Hematopoietic multipotent progenitor cell treated with erythropoietin and hydrocortisone succinate and interleukin-3 and kit ligand, for 17 days (in vitro differentiated cells): ENCODE measurements at places on chromosomes 7 and 10.

GRCh38 chr10:128275388-128276177 is 149.4 kb upstream of the MKI67 start:
- no peak for DNase-seq

DNA sequence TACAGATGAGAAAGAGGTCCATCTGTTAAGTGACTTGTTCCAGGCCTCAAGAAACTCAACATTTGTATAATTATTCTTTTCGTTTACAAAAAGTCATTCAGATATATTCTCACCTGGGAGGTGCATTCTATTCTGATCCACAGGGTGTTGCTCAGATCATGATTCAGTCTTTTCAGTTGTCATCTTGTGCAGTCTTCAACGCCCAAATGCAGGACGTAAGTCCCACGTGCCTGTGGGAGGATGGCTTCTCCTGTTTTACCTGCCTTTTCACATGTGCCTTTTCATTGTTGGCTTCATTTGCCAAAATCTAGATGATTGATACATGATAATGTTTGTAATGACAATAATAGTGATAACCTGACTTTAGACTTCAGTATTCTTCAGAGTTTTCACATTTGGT is 46.5 kb downstream of the SLK start:
- no peak for DNase-seq

- no peak for DNase-seq
Measured at GRCh38 chr10:5334196-5334880, 30.4 kb upstream of the UCN3 start.

GRCh38 chr7:71860572-71860971 is 551.6 kb downstream of the CALN1 start:
- DNase-seq, result no peak

GRCh38 chr7:143493751-143494150 is 16.1 kb downstream of the TAS2R41 start:
- DNase-seq, result no peak

DNA sequence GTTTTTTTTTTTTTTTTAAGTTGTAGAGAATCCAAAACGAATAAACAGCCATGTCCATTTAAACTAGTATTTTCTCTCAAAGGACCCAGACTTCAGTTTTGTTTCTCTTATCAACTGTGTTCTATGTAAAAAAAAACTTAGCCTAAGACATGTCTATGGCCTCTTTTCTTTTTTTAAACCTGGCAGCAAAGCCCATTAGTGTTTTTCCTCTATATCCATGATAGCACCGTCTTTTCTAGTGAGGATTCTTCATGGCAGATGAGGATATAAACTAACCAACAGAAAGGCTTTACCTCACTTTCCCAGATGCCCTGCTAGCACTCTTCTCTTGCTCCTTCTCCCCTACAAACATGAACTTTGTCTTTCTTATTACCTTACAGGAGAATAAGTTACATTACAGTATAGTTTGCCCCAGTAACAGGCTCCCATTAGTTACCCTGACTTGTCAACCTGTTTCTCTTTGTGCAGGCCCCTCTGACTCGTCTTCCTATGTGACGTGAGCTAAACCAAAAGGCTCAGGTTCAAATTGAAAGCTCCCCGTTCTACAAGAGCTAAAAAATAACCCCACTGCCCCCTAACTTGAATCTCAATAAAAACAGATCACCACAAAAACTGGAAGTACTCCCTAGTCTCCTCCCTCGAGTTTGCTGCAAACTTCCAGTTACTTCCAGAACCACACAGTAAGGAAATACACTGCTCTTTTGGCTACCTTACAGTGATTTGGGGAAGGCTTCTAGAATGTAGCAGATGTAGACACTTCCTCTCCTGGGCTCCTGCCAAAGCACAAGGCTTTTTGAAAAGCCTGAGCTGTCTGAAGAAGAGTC is 20.1 kb downstream of the P4HA1 start:
- no peak for DNase-seq

DNA sequence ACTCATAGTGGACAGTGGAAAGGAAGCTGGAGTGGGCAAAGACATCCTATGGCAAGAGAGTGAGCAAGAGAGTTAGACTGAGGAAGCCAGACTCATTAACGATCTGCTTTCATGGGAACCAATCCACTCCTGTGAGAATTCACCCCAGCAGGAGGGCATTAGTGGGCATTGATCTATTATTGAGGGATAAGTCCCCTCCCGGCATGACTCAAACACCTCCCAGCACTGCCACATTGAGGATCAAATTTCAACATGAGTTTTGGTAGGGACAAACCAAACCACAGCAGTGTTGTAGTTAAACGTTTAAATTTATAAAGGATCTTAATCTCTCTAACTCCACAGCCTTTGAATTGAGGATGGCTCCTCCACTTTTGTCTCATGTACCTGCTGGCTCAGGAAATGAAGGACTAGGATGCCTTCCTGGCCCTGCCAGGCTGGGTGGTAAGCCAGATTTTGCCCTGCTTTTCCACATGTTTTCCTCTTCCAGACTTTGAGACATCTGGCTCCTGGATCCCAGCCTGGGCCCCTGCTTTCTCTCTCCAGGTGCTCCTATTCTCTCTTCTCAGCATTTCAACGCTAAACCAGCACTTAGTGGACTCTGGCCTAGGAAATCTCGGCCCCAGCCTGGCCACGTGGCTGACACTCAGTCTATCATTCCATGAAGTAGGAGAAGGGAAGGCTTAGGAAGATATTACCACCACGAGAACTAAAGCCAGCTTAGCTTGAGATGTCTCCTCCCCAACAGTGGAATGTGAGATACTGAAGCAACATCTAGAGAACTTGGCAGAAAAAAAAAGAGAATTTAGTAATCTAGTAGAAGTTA is 96.5 kb upstream of the PIP4K2A start:
- no peak for DNase-seq

DNA sequence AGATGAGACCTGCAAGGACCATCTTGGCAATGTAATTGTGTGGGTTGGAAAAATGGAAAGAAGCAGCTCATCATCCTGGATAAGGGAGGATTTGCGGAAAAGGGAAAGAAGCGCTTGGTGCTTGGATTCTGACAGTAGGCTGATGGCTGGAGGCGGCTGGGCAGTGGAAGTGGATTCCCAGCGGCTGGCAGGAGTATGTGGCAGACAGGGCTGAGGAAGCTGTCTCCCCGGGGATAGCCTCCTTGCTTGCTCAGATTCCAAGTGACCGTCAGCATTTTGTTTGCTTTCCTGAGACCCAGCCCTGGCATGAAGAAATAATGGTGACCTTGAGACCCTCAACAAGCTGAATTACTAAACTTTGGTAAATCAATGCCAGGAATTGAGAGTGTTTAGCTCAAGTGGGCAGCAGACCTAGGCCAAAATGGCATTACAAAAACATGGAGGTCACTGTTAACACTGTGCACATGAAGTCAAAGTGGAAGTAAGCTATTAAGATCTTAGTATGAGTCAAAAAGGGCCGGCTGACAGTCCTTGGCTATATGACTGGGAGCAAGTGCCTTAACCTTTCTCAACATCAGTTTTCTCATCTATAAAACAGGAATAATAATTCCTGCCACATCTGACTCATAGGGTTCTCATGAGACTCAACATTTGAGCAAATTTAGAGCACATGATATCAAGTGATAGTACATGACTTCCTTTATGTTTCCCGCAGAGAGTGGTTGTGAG is 21.3 kb downstream of the SLC25A28 start:
- no peak for DNase-seq

GRCh38 chr10:131201741-131202515 is 109.6 kb downstream of the TCERG1L start:
- DNase-seq, result no peak

DNA sequence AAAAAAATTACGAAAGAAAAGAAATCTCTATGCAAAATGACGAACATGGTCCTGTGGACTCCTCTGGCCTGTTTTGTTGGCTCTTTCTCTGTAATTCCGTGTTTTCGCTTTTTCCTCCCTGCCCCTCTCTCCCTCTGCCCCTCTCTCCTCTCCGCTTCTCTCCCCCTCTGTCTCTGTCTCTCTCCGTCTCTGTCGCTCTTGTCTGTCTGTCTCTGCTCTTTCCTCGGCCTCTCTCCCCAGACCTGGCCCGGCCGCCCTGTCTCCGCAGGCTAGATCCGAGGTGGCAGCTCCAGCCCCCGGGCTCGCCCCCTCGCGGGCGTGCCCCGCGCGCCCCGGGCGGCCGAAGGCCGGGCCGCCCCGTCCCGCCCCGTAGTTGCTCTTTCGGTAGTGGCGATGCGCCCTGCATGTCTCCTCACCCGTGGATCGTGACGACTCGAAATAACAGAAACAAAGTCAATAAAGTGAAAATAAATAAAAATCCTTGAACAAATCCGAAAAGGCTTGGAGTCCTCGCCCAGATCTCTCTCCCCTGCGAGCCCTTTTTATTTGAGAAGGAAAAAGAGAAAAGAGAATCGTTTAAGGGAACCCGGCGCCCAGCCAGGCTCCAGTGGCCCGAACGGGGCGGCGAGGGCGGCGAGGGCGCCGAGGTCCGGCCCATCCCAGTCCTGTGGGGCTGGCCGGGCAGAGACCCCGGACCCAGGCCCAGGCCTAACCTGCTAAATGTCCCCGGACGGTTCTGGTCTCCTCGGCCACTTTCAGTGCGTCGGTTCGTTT is 83.5 kb upstream of the SLF2 start:
- no peak for DNase-seq

DNA sequence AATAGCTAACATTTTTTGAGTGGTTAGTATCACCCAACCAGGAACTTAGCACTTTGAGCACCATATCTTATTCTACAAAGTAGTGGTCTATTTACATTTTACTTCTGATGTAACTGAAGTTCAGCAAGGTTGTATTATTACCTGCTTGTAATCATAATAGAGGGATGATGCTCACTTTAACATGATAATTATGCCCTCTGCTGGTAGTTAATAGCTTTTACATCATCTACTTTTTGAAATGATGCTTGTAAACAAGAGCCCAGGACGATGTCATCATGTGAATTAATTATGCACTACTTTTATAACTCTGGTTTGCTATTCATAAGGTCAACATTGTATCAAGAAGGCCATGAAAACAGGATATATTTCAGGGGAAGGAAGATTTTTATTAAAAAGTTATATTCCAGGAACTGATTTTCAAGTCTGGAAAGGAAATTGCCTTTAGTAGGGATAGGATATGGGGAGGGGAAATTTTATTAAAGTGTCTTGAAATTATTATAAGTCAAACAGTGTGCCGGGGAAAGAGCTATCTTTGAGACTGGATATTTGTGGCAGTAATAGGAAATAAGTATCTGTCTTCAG is 80.3 kb upstream of the SCIN start:
- no peak for DNase-seq

GRCh38 chr7:113086431-113086888 is at the start of gene GPR85:
GPR85 (minus strand) TSS chr7:113086827; CDS start chr7:113084721, 2,106 bp downstream.
- DNase-seq, result no peak

- no peak for DNase-seq
Measured at GRCh38 chr10:29317423-29318021, 28.7 kb downstream of the LYZL1 start.

GRCh38 chr10:126508535-126509040 is 120.3 kb upstream of the ADAM12 start:
- DNase-seq, result no peak

GRCh38 chr10:21926949-21927348 is 76.6 kb downstream of the DNAJC1 start:
- no peak for DNase-seq

- no peak for DNase-seq
Measured at GRCh38 chr10:105963334-105963884, 1201.1 kb downstream of the SORCS1 start.

DNA sequence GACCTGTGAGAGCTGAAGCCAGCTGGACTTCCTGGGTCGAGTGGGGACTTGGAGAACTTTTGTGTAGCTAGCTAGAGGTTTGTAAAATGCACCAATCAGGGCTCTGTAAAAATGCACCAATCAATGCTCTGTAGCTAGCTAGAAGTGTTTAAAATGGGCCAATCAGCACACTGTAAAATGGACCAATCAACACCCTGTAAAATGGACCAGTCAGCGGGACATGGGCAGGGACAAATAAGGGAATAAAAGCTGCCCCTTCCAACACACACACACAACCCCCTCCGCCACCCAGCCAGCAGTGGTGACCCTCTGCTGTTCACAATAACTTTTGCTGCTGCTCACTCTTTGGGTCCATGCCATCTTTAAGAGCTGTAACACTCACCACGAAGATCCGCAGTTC is 7.1 kb downstream of the ZNF511 start:
- no peak for DNase-seq

GRCh38 chr7:27453702-27454405 is 208.8 kb downstream of the HIBADH start:
- DNase-seq, result no peak

DNA sequence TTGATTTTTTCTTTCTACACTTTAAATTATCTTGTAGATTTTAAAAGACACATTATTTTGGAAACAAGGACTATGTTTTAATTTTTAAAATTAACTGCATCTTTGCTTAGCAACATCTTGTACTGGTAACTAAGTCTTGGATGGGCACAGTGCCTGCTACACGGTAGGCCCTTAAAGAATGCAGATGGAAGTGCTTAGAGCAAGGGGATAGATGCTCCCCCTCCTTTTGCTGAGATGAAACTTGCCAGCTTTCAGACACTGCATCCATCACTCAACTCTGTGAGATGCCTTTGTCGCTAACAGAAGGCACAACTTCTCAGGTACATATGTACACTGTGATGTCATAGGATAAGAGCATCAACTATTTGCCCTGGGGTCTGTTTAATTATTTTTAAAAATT is 103.9 kb downstream of the LRRC18 start:
- DNase-seq, result no peak

- DNase-seq, result no peak
Measured at GRCh38 chr10:13331646-13332045, 16.4 kb downstream of the SEPHS1 start.

DNA sequence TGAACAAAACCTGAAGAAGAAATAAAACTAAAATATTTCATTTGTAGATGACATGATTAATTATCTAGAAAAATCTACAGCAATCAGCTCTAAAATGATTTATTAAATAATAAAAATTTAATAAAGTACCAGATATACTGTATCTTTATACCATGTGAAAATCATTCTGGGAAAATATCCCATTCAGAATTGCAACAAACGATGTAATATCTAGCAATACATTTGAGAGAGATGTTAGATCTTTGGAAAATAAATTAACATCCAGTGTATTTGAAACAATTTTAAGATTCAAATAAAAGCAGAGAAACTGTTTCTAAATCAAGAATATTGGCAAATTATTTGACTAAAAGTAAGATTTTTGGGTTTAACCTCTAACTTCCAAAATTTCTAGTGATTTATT is 62.2 kb downstream of the ZEB1 start:
- DNase-seq, result no peak

DNA sequence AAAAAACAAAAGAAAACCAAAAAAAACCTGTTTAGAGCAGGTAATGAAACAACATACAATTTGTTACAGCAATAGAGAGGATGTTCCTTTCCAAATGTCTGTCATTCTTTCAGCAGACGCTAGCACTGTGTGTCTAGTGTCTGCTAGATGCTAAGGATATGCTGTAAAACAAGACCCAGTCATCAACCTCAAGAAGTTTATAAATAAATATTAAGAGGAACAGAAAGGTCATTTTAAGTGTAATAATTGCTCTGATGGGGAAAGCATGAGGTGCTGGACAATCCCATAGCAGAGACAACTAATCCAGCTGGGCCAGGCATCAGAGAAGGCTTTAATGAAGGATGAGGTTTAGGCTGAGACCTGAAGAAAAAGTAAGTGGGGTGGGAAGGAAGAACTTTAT is 23.3 kb upstream of the ASCC1 start:
- no peak for DNase-seq

- DNase-seq, result no peak
Measured at GRCh38 chr7:139022286-139022685, 13.6 kb downstream of the ZC3HAV1L start.

- no peak for DNase-seq
Measured at GRCh38 chr7:27199849-27200760, at the start of gene HOXA13. HOXA13 (minus strand) TSS chr7:27200091; CDS start chr7:27200077, 14 bp downstream.

- no peak for DNase-seq
Measured at GRCh38 chr7:25527665-25528170, 299.4 kb upstream of the NPVF start.

GRCh38 chr10:29783201-29783947 is 148.6 kb upstream of the SVIL start:
- no peak for DNase-seq
